Activated CD4-positive, alpha-beta memory T cell treated with anti-CD3 and anti-CD28 coated beads, Interleukin-2, amount 10 ng/mL, durations not matched to agents 7 days and 5 days (primary cell): ENCODE measurements at places on chromosomes 7 and 10. TPM values are rescaled to one million over a fixed set of nuclear protein-coding genes. Genes with fewer than 3 reads are reported as not detected.

The SLC16A12 gene
- not detected for total RNA-seq

The CREB5 gene
- not detected for total RNA-seq

The FKBP9 gene
- 1.2 TPM for total RNA-seq

GRCh38 chr7:90536449-90536848 lies 59.7 kb upstream of the CDK14 start:
- DNase-seq: no peak

DNA sequence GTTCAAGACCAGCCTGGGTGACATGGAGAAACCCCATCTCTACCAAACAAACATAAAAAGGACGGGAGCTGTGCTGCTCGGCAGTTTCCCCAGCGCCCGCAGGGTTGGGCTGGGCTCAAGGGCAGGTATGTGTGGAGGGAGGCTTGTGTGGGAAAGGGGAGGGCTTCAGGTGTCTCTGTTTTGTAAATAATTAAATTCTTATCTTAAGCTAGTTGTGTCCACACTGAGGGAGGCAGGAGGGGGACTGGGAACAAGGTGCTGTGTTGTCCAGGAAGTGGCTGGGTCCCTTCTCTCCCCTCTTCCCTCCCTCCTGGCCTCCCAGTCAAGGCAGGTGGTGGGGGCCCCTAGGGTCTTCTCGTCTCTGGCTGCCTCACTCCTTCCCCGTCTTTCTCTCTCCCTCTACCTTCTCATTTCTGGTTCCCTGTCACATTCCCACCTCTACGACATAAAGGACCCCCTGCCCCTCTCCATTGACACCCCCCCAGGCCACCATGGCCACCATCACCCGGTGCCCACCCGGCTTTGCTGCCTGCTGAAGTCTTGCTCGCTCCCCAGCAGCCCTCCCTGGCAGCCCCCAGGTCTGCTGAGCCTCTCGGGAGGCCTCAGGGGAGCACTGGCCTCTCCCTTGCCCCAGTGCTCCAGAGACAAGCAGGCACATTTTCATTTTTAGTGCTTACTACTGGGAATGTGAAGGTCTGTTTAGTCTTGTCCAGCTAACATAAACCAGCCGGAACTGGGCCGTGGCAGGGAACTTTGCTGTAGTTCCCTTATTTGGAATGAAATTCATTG lies 19.3 kb downstream of the NEURL1 start:
- DNase-seq: no peak

- no peak for DNase-seq
These were observed 36.3 kb upstream of the TOMM7 start for GRCh38 chr7:22858640-22859561.

DNA sequence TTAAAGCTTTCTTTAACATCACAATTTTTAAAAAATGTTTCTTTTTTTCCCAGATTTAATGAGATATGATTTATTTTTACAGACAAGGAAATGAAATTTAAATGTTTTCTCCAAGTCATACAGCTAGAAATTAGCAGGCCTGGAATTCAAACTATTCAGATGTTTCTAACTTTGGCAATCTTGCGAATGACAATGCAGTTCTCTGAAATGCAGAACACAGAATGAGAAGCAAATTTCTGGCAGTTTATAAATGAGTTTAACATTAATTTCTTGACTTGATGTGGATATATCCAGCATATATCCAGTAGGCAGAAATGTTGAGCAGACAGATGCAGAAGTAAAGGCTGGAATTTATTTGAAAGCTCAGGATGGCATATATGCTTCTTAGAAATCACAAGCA lies 227.5 kb downstream of the THSD7A start:
- no peak for DNase-seq

DNA sequence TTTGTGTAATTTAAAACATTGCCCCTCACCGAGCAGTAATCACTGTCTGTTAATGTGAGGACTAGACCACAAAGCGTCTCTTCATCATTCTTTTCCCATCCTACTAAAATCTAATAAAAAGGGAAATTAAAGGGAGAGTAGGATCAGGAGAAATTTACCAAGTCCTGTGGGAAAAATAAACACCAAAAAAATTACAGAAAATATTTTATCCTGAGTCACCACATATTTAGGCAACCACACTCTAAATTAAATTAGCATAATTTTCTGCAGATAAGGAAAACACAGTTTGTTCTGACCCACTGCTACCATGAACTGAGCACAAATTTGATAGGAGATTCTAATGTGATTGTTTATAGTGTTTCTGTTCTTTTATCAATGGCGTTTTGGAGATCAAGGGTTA lies 49.3 kb downstream of the CCDC6 start:
- no peak for DNase-seq

GRCh38 chr10:122302315-122302714 lies 31.2 kb downstream of the BTBD16 start:
- DNase-seq: no peak

GRCh38 chr7:21149809-21150208 lies 278.1 kb upstream of the SP4 start:
- no peak for DNase-seq

DNA sequence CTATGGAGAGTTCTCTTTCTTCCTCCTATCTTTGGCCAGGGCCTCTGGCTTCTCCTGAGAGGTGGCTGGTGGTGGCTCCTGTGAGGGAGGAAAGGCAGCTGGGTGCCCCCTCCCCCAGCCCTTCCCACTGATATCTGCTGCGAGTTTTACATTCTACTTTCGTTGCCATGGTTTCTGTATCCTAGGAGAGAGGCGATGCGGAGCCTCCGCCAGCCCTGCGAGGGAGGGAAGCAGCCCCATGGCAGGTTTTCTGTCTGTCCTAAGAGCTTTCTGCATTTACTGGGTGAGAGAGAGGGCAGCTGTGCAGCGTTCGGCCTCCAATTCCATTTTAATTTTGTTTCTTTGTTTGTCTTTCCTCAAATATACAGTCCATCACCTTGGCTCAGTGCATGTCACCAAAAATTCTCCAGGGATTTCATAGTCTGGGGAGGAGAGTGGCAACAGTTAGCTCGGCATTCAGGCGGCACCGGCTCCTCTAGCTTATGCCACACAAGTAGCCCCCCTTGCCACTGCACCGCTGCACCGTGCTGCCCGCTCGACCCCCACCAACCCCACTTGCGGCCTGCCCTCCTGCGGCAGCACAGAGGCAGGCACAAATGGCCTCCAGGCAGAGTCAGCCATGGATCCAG lies 20.4 kb downstream of the DNAJB12 start:
- no peak for DNase-seq
